ENCODE measurements at places on chromosomes 4 and X. TPM values are rescaled to one million over a fixed set of nuclear protein-coding genes. Genes with fewer than 3 reads are reported as not detected.

DNA sequence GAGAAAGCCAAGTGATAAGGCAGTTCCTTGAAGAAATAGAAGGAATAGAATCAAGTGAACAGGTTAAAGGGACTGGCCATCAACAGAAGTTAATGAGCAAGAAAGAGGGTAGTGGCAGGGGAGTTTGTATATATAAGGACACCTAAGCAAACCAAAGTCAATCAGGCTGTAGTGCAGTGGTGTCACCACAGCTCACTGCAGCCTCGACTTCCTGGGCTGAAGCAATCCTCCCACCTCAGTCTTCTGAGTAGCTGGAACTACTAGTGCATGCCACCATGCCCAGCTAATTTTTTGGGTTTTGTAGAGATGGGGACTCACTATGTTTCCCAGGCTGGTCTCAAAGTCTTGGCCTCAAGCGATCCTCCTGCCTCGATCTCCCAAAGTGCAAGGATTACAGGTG is 15.9 kb downstream of the ACOT9 start:
- no peak overlapping the region for H3K4me3 ChIP-seq
- peaks cover 14% of the 10 kb centered on the region for H3K4me1 ChIP-seq
- H3K27me3 ChIP-seq: no peaks in the 10 kb centered on the region
- H3K36me3 ChIP-seq: peaks cover 55% of the 10 kb centered on the region
- no peak for DNase-seq

GRCh38 chr4:149638073-149638472 is 177.6 kb downstream of the IQCM start:
- DNase-seq: no peak
- H3K27ac ChIP-seq: no peak overlapping the region
- no peaks in the 10 kb centered on the region for H3K4me1 ChIP-seq

DNA sequence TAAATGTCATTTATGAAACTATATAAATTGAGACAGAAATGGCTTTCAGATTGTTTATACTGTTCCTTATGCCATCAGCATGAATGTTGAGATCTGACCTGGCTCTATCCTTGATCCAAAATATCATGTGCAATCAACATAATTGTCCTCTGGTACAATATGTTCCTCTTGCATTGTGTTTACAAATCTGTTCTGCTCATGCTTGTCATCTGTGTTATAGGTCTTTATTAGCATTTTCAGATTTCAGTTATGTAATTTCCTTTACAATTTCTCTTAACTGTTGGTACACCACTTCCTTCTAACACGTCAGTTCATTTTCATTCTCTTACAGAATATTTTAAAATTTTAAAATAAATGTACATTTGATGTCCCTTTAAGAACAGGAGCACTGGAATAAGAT is 1.6 kb downstream of the HPGD start:
- H3K4me1 ChIP-seq: peaks cover 15% of the 10 kb centered on the region
- no peak for DNase-seq
- no peak overlapping the region for H3K27ac ChIP-seq
- no peak overlapping the region for H3K4me3 ChIP-seq

COL25A1 gene
- not detected for total RNA-seq

ASB5 gene
- total RNA-seq: not detected

NOA1 gene
- 25.0 TPM for total RNA-seq

GRCh38 chrX:34381241-34381640 is 249.1 kb upstream of the FAM47A start:
- H3K27me3 ChIP-seq: no peaks in the 10 kb centered on the region
- no peaks in the 10 kb centered on the region for H3K36me3 ChIP-seq
- no peak for DNase-seq
- H3K4me1 ChIP-seq: no peaks in the 10 kb centered on the region

Data from activated B cell treated with CpG ODN at 0.5 μM for 24 hours (primary cell).